Thoracic aorta (tissue), 2 donors: ENCODE measurements at places on chromosomes 5 and 9.
A peak's percentile ranks its signal among the peaks of the same experiment; 100 is the strongest.

- H3K4me1 ChIP-seq = peaks cover 16% of the 10 kb centered on the region
- no peak for DNase-seq
- H3K27ac ChIP-seq = no peak overlapping the region
- H3K4me3 ChIP-seq = no peak overlapping the region
These were observed 23.2 kb downstream of the ZBTB34 start for GRCh38 chr9:126883636-126884035.

DNA sequence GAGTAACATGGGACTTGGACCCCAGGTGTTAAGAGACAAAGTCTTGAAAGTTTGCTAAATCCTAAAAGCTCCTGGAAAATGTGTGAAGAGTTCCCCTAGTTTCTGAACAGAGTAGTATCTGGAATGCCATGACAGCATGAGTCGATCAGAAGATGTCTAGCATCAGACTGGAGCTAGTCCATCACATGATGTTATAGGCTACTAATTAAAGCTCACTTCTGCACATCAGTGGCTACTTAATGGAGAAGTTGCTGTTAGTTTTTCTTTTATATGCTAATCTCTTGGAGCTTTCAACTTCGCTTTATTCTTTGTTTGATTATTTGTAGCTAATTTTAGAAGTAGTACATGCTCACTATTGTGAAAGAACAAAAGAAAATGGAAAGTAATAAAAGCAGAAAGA, 471.3 kb upstream of the KLF4 start:
- DNase-seq = no peak
- H3K27me3 ChIP-seq = no peaks in the 10 kb centered on the region
- H3K4me3 ChIP-seq = no peak overlapping the region
- H3K27ac ChIP-seq = no peak overlapping the region

- no peak for DNase-seq
- H3K4me3 ChIP-seq = no peak overlapping the region
- H3K36me3 ChIP-seq = no peaks in the 10 kb centered on the region
- H3K27ac ChIP-seq = no peak overlapping the region
- no peaks in the 10 kb centered on the region for H3K4me1 ChIP-seq
These were observed 316.8 kb downstream of the NDUFS4 start for GRCh38 chr5:53877243-53877642.

GRCh38 chr5:131644822-131645221, 9.8 kb upstream of the RAPGEF6 start:
- H3K27ac ChIP-seq = no peak overlapping the region
- peaks cover 3% of the 10 kb centered on the region for H3K4me1 ChIP-seq
- no peaks in the 10 kb centered on the region for H3K27me3 ChIP-seq
- peaks cover 3% of the 10 kb centered on the region for H3K36me3 ChIP-seq
- H3K4me3 ChIP-seq = no peak overlapping the region
- no peak for DNase-seq

GRCh38 chr9:122212473-122213004, 16.2 kb downstream of the LHX6 start:
- DNase-seq = no peak
- no peak overlapping the region for H3K4me3 ChIP-seq
- peaks cover 18% of the 10 kb centered on the region for H3K4me1 ChIP-seq
- peaks cover 16% of the 10 kb centered on the region for H3K27me3 ChIP-seq
- H3K36me3 ChIP-seq = no peaks in the 10 kb centered on the region

DNA sequence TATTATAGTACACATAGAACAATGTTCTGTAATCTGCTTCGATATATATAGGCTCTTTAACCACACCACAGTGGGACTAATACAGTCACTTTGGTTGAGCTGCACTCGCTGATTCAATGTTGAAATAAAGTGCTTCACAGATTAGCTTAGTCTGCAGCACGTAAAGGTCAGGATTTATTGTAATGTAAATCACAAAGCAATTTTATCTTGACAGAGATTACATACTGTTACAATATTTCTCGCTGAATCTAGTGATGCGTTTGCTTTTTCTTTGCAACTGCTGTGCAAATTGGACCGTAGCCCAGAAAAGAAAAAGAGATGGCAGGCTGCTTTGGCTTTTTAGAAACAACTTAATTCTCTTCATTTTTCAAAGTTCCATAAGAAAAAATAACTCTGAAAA, 52.9 kb downstream of the CETN3 start:
- no peaks in the 10 kb centered on the region for H3K36me3 ChIP-seq
- H3K27me3 ChIP-seq = no peaks in the 10 kb centered on the region
- no peak for DNase-seq
- no peak overlapping the region for H3K4me3 ChIP-seq
- no peak overlapping the region for H3K27ac ChIP-seq

GRCh38 chr5:34051374-34051980, 8.5 kb upstream of the C1QTNF3 start:
- DNase-seq = no peak
- no peaks in the 10 kb centered on the region for H3K27me3 ChIP-seq
- H3K36me3 ChIP-seq = no peaks in the 10 kb centered on the region
- no peak overlapping the region for H3K27ac ChIP-seq

GRCh38 chr9:128026255-128026772, 40.8 kb downstream of the NAIF1 start:
- H3K27ac ChIP-seq = no peak overlapping the region
- H3K27me3 ChIP-seq = no peaks in the 10 kb centered on the region
- no peaks in the 10 kb centered on the region for H3K36me3 ChIP-seq
- H3K4me1 ChIP-seq = no peaks in the 10 kb centered on the region
- no peak overlapping the region for H3K4me3 ChIP-seq
- DNase-seq = no peak

DNA sequence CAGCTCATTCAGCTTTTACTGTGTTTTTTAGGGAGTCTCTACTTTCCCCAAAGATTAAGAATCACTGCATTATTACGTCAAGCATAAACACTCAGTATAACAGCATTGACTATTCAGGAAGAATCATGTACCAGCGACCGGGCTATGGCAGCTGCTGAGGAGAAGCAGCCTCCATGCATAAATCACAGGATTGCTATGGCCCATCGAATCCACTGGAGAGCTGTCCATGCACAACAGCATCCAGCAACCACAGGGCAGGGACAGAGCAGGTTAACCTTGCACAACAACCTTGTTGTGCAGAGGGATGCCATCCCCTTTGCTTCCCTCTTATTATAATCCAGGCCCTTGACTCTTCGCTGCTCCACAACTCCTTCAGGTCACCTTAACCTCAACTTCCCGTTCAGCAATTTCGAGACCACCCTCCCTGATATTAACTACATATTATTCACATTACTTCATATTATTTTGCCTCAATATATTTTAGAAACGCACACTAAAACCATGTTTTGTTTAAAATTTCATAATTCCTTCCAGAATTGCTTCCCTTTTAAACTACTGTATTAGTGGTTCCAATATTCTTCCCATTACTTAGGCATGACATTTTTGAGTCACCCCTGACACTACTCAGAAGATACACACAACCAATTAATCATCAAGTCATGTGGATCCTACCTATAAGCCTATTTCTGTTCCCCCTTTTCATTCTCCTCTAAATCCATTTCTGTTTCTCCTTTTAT, 991 bp downstream of the IARS1 start:
- H3K4me1 ChIP-seq = peaks cover 31% of the 10 kb centered on the region
- DNase-seq = no peak
- H3K27me3 ChIP-seq = no peaks in the 10 kb centered on the region

GRCh38 chr9:81080900-81081299, 608.4 kb downstream of the TLE1 start:
- H3K27ac ChIP-seq = no peak overlapping the region
- no peak overlapping the region for H3K4me3 ChIP-seq
- H3K36me3 ChIP-seq = no peaks in the 10 kb centered on the region
- H3K27me3 ChIP-seq = no peaks in the 10 kb centered on the region

GRCh38 chr9:36961051-36961450, 73.0 kb downstream of the PAX5 start:
- H3K27ac ChIP-seq = no peak overlapping the region
- no peak overlapping the region for H3K4me3 ChIP-seq
- no peak for DNase-seq
- no peaks in the 10 kb centered on the region for H3K4me1 ChIP-seq
- H3K27me3 ChIP-seq = no peaks in the 10 kb centered on the region
- H3K36me3 ChIP-seq = no peaks in the 10 kb centered on the region

- peak overlapping the region; percentile 53 for H3K4me3 ChIP-seq
- no peak overlapping the region for H3K27ac ChIP-seq
- H3K4me1 ChIP-seq = no peaks in the 10 kb centered on the region
- H3K36me3 ChIP-seq = no peaks in the 10 kb centered on the region
- H3K27me3 ChIP-seq = no peaks in the 10 kb centered on the region
These were observed 12.5 kb downstream of the ST8SIA4 start for GRCh38 chr5:100890461-100891008.

DNA sequence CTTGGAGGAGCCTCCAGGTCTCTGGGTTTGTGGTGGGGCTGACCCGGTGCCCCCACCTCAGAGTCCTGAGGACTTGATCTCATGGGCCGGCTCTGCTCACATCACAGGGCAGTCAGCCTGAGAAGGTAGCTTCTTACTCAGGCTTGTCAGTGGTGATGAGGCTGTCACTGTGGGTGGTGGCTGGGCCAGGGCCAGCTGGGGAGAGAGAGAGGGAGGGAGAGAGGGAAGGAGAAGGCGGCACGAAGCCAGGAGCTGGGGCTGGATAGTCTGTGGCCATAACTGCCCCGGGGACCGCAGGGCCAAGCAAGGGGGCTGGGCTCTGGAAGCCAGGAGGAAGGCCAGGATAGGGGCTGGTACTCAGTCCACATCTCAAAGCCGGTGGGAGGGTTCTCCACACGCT, 6.5 kb downstream of the NTNG2 start:
- peaks cover 16% of the 10 kb centered on the region for H3K4me1 ChIP-seq
- peaks cover 3% of the 10 kb centered on the region for H3K27me3 ChIP-seq
- H3K27ac ChIP-seq = no peak overlapping the region
- H3K4me3 ChIP-seq = no peak overlapping the region
- H3K36me3 ChIP-seq = no peaks in the 10 kb centered on the region

- no peaks in the 10 kb centered on the region for H3K36me3 ChIP-seq
- H3K27ac ChIP-seq = no peak overlapping the region
These were observed 79.2 kb downstream of the MAST4 start for GRCh38 chr5:66675406-66675805.

GRCh38 chr5:173920024-173920753, 32.0 kb downstream of the CPEB4 start:
- H3K4me3 ChIP-seq = no peak overlapping the region
- peaks cover 63% of the 10 kb centered on the region for H3K4me1 ChIP-seq
- H3K27me3 ChIP-seq = no peaks in the 10 kb centered on the region
- H3K36me3 ChIP-seq = no peaks in the 10 kb centered on the region

DNA sequence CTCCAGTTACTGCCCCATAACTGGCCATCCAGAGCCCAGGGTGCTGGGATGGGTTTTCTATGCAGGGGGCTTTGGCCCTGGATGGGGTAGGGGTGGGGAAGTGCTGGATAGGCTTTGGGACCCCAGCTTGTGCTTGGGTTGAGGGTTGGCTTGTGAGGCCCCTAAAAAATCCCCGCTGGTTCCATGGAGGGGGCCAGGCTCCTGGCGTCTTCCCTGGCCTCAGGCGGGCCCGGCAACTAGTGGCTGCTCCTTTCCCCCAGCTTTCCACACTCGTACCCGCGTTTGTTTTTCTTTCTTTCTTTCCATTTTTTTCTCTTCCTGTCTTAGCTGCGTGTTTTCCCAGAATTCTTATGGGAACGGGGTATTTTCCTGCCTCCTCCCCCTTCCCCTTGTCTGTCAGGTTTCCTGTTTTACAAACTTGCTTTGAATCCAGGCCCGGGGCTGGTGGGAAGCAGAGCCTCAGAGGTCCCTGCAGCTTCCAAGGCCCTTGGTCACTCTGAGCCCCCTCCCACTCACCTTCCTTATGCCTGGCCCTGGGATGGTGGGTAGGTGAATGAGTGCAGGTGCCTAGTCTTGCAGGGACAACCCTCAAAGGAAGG, 40.2 kb downstream of the RGS3 start:
- H3K4me1 ChIP-seq = peaks cover 62% of the 10 kb centered on the region
- H3K4me3 ChIP-seq = peak overlapping the region; percentile 46
- H3K27ac ChIP-seq = peak overlapping the region; percentile 93
- peaks cover 17% of the 10 kb centered on the region for H3K36me3 ChIP-seq
- no peak for DNase-seq
- no peaks in the 10 kb centered on the region for H3K27me3 ChIP-seq

- H3K27ac ChIP-seq = no peak overlapping the region
- no peaks in the 10 kb centered on the region for H3K27me3 ChIP-seq
- no peak overlapping the region for H3K4me3 ChIP-seq
- H3K4me1 ChIP-seq = peaks cover 5% of the 10 kb centered on the region
- no peak for DNase-seq
These were observed 134.7 kb upstream of the SLIT3 start for GRCh38 chr5:169435506-169436229.

DNA sequence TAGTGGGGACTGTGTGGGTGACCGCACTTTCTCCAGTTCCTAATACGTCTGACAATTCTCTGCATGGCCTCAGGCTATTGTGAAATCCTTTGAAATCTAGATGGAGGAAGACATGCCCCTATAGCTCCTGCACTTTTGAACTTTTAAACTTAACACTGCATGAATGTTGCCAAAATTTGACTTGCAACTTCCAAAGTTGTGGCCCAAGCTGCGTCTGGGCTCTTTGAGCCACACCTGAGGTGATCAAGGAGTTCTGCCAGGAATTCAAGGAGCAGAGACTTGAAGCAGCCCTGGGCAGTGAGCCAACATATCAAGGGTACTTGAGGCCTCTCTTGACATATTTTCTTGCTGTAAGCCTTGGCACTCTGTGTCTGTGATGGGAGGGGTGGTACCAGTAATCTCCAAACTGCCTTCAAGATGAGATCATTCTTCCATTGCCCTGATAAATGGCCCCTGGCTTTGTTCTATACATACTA, 1336.1 kb upstream of the CDH9 start:
- H3K4me1 ChIP-seq = no peaks in the 10 kb centered on the region
- DNase-seq = no peak
- no peak overlapping the region for H3K4me3 ChIP-seq
- no peak overlapping the region for H3K27ac ChIP-seq
